Adipose tissue (tissue), 3 donors: ENCODE measurements at places on chromosomes 5 and 9. TPM values are rescaled to one million over a fixed set of nuclear protein-coding genes. Genes with fewer than 3 reads are reported as not detected.

The OR13C8 gene
- not detected for polyA plus RNA-seq

The C9orf50 gene
- 0.04 TPM for polyA plus RNA-seq

The NR6A1 gene
- polyA plus RNA-seq, result 0.61 TPM

The CMBL gene
- 25.6 TPM for polyA plus RNA-seq

The FOXD4L5 gene
- not detected for polyA plus RNA-seq

The SPINK7 gene
- not detected for polyA plus RNA-seq

The SMAD5 gene
- 18.6 TPM for polyA plus RNA-seq

The CNTFR gene
- 18.9 TPM for polyA plus RNA-seq

The GADD45G gene
- 45.2 TPM for polyA plus RNA-seq

The DIRAS2 gene
- not detected for polyA plus RNA-seq

The POU4F3 gene
- polyA plus RNA-seq, result not detected

The NR2F1-AS1 gene
- 10.8 TPM for polyA plus RNA-seq

The CDH18 gene
- 0.03 TPM for polyA plus RNA-seq

The PCDHB10 gene
- 0.67 TPM for polyA plus RNA-seq

The CA9 gene
- polyA plus RNA-seq, result 7.4 TPM

The TICAM2 gene
- polyA plus RNA-seq, result 1.8 TPM

The SPATA6L gene
- polyA plus RNA-seq, result 1.1 TPM

The SOX30 gene
- polyA plus RNA-seq, result 0.07 TPM

The ACSL6 gene
- 0.15 TPM for polyA plus RNA-seq

The PCDHGB4 gene
- 1.2 TPM for polyA plus RNA-seq

The TRMT10B gene
- 3.7 TPM for polyA plus RNA-seq

The SPIN1 gene
- polyA plus RNA-seq, result 23.3 TPM
